ENCODE measurements at places on chromosomes 5 and 9. TPM values are rescaled to one million over a fixed set of nuclear protein-coding genes. Genes with fewer than 3 reads are reported as not detected.

The ANKRD18B gene
- 3.3 TPM for total RNA-seq

The CCL27 gene
- total RNA-seq, result not detected

The LRRC19 gene
- not detected for total RNA-seq

The LMX1B gene
- not detected for total RNA-seq

The SPATA31A1 gene
- total RNA-seq, result not detected

The CRB2 gene
- total RNA-seq, result 1.2 TPM

The FBXL7 gene
- total RNA-seq, result 0.09 TPM

The CCDC171 gene
- 0.27 TPM for total RNA-seq

The SLC12A2 gene
- 19.7 TPM for total RNA-seq

The KLF4 gene
- total RNA-seq, result 0.95 TPM

The GARIN3 gene
- total RNA-seq, result not detected

The GLRA1 gene
- total RNA-seq, result not detected

The KIAA1958 gene
- 16.0 TPM for total RNA-seq

Measured in K562 (cell line).